WTC11 (cell line): ENCODE measurements at places on chromosomes 2 and 18.

DNA sequence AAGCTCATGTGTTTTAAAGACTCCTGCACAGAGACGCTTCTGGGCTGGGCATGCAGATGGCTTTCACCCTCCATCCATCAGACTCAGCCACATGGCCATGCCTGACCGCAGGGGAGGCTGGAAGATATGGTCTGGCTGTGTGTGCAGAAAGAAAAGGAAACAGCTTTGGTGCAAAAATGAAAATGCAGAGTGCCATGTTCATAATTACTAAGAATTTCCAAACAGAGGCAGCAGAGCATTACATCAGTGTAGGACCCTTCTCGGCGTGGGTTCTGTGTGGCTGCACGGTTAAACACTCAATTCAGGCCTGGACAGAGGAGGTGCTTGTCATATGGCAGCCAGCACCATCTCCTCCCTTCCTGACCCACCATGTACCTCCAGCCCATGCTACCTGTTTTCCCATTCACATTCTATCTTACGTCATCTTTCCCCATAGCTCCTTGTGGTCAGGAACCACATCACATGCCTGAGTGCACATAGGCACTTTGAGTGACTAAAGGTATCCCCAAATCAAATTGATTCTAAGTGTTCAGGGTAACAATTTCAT lies 200.3 kb upstream of the ID2 start:
- DNase-seq = no peak

GRCh38 chr2:177724398-177725287 lies 332.1 kb downstream of the AGPS start:
- DNase-seq = peak; percentile 72

DNA sequence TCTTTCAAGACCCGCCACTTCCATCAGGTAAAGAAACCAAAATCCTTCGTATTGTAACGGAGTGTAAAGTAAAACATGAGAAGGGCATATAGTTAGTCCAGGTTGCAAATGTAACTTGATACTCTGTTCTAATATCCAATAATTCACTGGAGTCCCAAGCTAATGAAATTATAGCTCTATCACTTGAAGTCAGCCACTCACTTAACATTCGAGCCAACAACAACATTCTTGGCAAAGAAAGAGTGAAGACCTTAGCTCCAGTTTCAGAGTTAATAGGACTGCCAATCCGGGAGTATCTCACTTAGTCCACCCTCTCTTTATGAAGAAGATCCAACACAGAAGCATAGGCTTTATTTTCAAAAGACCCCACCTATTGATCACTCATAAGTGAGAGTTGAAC lies 298.0 kb upstream of the SOX11 start:
- DNase-seq = no peak

- peak; percentile 53 for DNase-seq
Measured at GRCh38 chr18:13268158-13269012, 49.8 kb downstream of the LDLRAD4 start.

- DNase-seq = no peak
Measured at GRCh38 chr18:58232668-58233067, 188.6 kb downstream of the NEDD4L start.

DNA sequence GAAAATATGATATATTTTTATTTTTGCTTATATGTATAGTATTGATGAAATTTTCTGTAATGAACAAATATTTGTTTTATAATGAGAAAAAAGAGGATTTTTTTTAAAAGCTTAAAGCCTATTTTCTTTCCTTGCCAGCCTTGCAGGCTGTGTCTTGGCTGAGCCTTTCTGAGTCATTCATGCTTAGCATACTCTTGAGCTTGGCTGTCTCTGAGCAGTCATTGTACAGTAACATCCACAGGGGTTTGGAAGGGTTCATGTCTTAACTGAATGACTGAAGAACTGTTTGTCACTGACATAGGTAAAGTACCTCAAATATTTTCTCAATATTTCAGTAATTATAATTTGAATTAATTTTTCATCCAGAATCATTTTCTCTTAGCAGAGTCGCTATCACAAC lies 49.3 kb downstream of the GPR39 start:
- no peak for DNase-seq

DNA sequence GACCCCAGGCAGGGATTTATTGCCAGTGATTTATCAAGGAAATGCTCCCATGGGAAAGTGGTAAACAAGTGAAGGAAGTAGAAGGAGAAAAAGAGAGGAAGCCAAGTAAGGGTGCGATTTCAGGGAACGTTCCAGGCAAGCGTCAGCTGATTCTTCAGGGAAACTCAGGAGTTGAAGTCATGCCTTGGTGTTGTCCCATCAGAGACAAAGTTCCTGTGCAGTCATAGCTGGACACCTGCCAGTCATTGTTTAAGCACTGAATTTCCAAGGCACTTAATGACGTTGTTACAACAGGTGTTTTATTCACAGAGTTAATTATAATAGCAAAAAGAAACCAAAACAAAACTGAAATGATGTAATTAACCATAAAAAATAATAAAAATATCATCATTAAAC lies 381.8 kb upstream of the CRIM1 start:
- DNase-seq = no peak
